ENCODE measurements at places on chromosomes 3 and 15. TPM values are rescaled to one million over a fixed set of nuclear protein-coding genes. Genes with fewer than 3 reads are reported as not detected.

The PXYLP1 gene
- 37.7 TPM for polyA plus RNA-seq

The PTH1R gene
- 251 TPM for polyA plus RNA-seq

The NUSAP1 gene
- polyA plus RNA-seq = 102 TPM

The ZNF80 gene
- not detected for polyA plus RNA-seq

The SAXO2 gene
- 7.7 TPM for polyA plus RNA-seq

The GRIP2 gene
- 1.1 TPM for polyA plus RNA-seq

The PODXL2 gene
- polyA plus RNA-seq = 50.7 TPM

The CFAP92 gene
- 2.5 TPM for polyA plus RNA-seq

The NR2F2 gene
- 317 TPM for polyA plus RNA-seq

The ISL2 gene
- 0.14 TPM for polyA plus RNA-seq

The GNAT1 gene
- polyA plus RNA-seq = 0.03 TPM

The SEMA3F gene
- 87.7 TPM for polyA plus RNA-seq

The PROS1 gene
- 34.2 TPM for polyA plus RNA-seq

The RETNLB gene
- polyA plus RNA-seq = not detected

The CFAP100 gene
- polyA plus RNA-seq = 1.5 TPM

The LEKR1 gene
- polyA plus RNA-seq = 3.8 TPM

The SLC12A1 gene
- 393 TPM for polyA plus RNA-seq

The PARP6 gene
- 133 TPM for polyA plus RNA-seq

The AP3B2 gene
- 4.6 TPM for polyA plus RNA-seq

The MAP4 gene
- 174 TPM for polyA plus RNA-seq

The UROC1 gene
- 0.06 TPM for polyA plus RNA-seq

The IFT80 gene
- polyA plus RNA-seq = 46.3 TPM

The SV2B gene
- polyA plus RNA-seq = 0.97 TPM

The HDDC3 gene
- polyA plus RNA-seq = 20.1 TPM

The GUCA1C gene
- polyA plus RNA-seq = 0.50 TPM

The TBC1D21 gene
- polyA plus RNA-seq = not detected

The HRH1 gene
- 1.9 TPM for polyA plus RNA-seq

The DGKG gene
- polyA plus RNA-seq = 0.47 TPM

The PLA2G4B gene
- 16.4 TPM for polyA plus RNA-seq

The WNT5A gene
- polyA plus RNA-seq = 38.4 TPM

The CHSY1 gene
- polyA plus RNA-seq = 42.5 TPM

Measured in renal pelvis (tissue), 12 donors.